Activated CD4-positive, alpha-beta memory T cell treated with anti-CD3 and anti-CD28 coated beads for 36 hours (primary cell): ENCODE measurements at places on chromosomes 16 and 17. TPM values are rescaled to one million over a fixed set of nuclear protein-coding genes. Genes with fewer than 3 reads are reported as not detected.
A peak's percentile ranks its signal among the peaks of the same experiment; 100 is the strongest.

The TRPV3 gene
- total RNA-seq, result 0.77 TPM

GRCh38 chr17:2361010-2361760, 23.9 kb downstream of the SGSM2 start:
- no peak for DNase-seq

GRCh38 chr16:79098907-79099306, 501.6 kb downstream of the MAF start:
- no peak for DNase-seq

GRCh38 chr17:41965694-41966462, 717 bp upstream of the CNP start:
- peak; percentile 84 for DNase-seq

GRCh38 chr16:78815713-78816112, 716.3 kb downstream of the WWOX start:
- no peak for DNase-seq

The HOXB5 gene
- not detected for total RNA-seq

GRCh38 chr17:76136276-76137000, 4.6 kb downstream of the FOXJ1 start:
- DNase-seq, result no peak

The RAMP2 gene
- not detected for total RNA-seq

DNA sequence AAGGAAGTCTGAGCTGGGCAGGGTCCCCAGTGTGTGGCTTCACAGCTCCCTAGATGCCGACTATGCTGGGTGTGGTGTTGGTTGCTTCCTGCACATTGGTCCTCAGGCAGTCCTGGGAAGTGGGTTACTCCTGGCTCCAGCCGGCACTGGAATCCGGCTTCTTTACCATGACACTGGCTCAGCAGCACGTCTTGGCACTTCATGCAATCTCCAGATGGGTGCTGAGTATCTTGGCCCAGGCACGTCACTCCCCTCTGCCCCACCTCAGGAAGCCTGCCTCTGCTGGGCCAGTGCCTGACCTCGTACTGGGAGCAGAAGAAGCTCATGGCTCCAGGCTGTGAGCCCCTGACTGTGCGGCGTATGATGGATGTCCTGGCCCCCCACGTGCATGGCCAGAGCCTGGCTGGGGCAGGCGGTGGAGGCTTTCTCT, 24.5 kb downstream of the FCSK start:
- no peak for DNase-seq

GRCh38 chr16:12546918-12547607, 256.6 kb downstream of the CPPED1 start:
- peak; percentile 15 for DNase-seq

The ACAP1 gene
- 391 TPM for total RNA-seq

DNA sequence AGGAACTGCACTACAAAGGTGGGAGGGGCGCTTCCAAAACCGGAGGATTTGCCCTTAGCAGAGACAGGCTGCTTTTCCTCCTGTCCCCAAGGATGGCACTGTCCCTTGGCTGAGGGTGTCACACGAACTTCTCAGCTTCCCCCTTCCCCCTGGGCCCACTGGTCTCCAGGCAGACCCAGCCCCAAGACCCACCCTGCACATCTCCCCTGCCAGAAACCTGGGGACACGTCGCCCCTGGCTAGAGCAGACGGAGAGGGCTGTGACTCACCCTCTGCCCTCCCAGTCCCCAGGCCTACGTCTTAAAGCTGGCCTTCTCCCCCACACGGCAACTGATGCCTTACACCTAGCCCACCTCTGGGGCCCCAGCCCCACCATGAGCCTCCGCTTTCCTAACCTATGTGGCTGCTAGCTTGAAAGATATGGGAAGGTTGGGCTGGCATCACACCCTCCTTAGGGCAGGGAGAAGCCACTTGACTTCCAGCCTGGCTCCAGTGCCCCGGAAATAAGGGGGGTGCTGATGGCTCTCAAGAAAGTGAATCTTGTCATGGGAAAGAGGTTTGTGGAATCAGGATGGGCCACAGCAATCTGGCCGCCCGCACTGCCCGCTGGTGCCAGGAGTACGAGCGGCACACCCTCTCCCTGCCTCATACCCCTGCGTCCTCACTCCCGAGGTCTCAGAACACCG, 4.6 kb downstream of the ZNF319 start:
- no peak for DNase-seq

The CA5A gene
- total RNA-seq, result not detected

The ACBD4 gene
- total RNA-seq, result 13.8 TPM

DNA sequence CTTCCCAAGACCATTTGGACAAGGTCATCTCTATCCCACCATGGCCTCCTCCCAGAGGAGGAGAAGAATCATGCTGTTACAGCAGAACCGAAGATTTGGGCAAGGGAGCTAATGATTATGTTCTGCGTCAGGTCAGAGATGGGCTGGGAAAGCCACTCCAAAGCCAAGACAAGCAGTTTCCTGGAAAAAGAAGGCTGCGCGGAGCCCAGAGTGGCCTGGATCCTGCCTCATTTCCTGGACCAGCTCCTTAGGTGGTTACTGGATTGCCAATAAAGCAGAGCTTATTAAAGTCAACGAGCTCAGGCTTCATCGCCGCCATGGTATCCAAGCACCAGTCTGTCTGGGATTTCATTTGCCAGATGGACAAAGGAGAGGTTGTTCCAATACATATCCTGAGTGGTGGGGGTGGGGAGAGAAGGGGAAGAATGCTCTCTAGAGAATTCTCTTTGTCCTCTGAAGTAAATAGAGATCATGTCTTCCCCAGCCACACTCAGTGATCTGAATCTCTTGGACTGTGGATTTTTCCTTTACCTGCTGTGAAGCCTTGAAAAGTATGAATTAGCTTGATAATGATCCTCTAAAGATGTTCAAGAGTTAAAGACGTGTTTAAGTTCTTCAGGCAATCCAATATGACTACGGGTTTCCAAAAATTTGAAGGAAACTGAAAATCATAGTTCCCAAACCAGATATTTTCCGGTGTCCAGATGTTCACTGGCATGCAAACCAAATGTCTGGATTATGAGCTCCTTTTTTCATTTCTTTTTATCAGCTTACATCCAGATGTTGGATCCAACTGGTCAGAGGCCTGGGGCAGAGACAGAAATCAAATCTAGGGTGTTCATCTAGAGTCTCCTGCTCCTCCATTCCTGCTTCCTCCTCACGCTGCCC, 17.7 kb downstream of the PRAC1 start:
- no peak for DNase-seq

The PDE6G gene
- total RNA-seq, result 1.5 TPM

The KCNG4 gene
- total RNA-seq, result not detected

GRCh38 chr17:42457107-42457792, 1.4 kb upstream of the ATP6V0A1 start:
- no peak for DNase-seq

The DEXI gene
- 35.1 TPM for total RNA-seq

GRCh38 chr16:4795181-4795827, at the start of gene SMIM22:
Gene SMIM22 (plus strand): TSS chr16:4795369. CDS start chr16:4795735, 366 bp downstream.
- DNase-seq, result no peak

DNA sequence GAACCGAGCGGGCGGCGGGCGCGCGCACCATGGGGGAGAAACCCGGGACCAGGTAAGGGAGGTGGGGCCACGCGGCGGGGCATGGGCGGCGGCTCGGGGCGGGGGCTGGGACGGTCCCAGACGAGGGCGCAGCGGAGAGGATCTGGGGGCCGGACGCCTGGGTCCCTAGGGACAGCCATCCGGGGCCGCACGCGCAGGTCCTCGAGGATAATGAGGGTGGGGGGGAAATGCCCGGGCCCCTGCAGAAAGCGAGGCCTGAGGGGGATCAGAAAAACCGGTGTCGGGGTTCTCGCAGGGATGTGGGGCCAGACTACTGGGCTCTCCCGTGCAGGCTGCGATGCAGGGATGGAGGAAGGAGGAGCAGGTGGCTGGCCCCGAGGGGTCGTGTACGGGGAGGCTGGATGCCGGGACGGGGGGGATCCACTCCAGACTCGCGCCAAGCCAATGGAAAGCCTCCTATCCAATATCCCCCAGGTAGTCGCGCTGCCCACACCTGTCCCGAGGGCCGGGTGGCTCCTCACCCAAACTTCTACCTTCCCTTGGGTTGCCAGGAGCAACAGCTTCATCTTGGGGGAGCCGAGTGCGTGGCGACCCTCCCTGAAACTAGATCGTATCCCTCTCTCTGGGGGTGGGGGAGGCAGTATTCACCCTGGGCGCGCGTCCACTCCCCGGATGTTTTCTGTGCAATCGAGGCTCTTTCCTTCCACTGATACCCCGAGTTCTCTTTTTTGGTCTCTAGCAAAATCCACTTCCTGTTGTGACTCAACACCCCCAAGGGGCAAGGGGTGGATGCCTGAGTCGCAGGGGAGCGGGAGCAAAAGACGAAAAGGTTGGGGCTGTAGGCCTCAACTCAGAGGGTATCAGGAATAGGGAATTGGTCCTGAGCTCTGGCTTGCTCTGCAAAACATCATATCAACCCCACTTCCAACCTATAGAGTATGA, 532 bp downstream of the ARRB2 start:
- DNase-seq, result peak; percentile 71

DNA sequence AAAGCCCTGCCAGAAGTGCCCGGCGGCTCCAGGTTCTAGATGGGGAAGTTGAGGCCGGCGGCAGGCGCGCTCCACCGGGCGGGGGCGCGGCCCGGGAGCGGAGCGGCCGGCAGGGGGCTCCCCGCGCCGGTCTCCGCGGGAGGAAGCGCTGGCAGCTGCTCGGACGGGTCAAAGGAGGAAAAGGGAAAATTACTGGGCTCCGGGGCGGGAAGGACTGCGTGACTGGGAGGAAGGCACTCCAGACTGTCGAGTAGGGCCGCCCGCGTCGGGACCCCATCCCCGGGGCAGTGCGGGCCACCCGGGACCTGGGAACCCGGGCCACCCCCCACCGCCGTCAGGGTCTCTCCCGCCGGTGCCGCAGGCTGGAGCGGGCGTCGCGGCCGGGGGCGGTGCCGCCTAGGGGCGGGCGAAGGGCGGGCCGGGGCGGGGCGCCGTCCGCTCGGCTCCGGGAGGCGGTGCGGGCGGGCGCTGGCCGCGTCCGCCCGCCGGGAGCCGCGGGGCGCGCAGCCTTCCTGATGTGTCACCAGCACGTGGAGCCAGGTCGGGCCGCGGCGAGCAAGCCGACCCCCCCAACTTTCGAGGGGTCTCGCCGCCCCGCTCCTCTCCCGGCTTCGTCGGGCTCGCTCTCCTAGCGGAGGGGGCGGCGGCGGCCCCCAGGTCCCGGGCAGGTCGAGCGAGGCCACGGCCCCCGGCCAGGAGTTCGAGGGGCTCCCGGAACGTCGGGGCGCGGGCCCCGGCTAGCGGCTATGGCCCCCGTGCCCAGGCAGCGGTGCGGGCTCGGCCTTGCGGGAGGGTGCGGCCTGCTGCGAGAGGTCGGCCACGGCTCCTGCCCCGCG, 167.5 kb downstream of the RAB11FIP4 start:
- DNase-seq, result peak; percentile 69

The KRTAP4-6 gene
- total RNA-seq, result not detected

GRCh38 chr17:50647187-50647586, 12.5 kb downstream of the ABCC3 start:
- no peak for DNase-seq

The LPCAT2 gene
- total RNA-seq, result 0.40 TPM
